Activated T-helper 2 cell treated with anti-CD3 and anti-CD28 coated beads, Interferon-gamma antibody, Interleukin-2, Interleukin-4, amounts not matched to agents 10 μg/mL and 5 μg/mL and 100 μg/mL, durations not matched to agents 14 hours and 24 hours and 36 hours (primary cell): ENCODE measurements at places on chromosomes 11 and 22.

- no peak for DNase-seq
These were observed 82.3 kb downstream of the RCN1 start for GRCh38 chr11:32172848-32173834.

GRCh38 chr11:43853781-43854180 lies 26.9 kb upstream of the ALKBH3 start:
- no peak for DNase-seq

- no peak for DNase-seq
These were observed 59.4 kb downstream of the F2 start for GRCh38 chr11:46778416-46778815.

DNA sequence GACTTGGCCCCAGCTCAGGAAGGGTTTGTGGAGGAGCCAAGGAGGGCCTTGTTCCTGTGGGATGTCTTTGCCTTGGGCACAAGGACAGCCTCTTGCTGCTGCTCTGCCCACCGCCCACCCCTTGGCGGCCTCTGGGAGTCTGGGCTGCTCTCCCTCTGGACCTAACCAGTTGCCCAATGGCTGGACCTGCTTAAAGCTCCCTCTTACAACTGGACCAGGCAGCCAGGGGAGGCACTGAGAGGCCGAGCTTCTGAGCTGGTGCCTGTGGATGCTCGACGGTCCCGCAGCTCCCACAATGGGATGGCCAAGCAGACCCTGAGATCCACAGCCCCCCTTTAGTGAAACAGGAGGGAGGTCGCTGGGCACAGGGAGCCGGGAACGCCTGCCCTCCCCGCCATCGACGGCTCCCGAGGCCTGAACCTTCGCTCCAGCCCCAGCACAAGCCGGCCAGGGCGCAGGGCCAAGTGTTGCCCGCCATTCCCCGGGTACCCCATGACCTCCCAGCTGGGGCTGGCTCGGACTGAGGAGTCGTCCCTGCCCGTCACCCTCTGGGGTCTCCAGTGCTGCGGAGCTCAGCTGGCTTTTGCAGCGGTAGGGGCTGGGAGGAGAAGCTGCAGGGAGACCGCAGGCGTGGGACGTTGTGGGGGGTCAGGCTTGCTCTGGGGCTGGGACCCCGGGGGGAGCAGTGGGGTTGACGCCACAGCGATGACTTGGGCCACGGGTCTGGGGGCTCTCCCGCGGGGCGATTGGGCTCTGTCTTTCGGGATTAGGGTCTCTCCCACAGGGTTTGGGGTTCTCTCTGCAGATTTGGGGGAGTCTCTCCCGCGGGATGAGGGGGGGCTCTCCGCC lies 584 bp upstream of the GAL start:
- DNase-seq = no peak

- no peak for DNase-seq
These were observed 187.7 kb upstream of the E2F8 start for GRCh38 chr11:19428206-19429002.
